Inflammatory macrophage treated with lipopolysaccharide for 4 hours (primary cell): ENCODE measurements at places on chromosomes 1 and 21.
A peak's percentile ranks its signal among the peaks of the same experiment; 100 is the strongest.

DNA sequence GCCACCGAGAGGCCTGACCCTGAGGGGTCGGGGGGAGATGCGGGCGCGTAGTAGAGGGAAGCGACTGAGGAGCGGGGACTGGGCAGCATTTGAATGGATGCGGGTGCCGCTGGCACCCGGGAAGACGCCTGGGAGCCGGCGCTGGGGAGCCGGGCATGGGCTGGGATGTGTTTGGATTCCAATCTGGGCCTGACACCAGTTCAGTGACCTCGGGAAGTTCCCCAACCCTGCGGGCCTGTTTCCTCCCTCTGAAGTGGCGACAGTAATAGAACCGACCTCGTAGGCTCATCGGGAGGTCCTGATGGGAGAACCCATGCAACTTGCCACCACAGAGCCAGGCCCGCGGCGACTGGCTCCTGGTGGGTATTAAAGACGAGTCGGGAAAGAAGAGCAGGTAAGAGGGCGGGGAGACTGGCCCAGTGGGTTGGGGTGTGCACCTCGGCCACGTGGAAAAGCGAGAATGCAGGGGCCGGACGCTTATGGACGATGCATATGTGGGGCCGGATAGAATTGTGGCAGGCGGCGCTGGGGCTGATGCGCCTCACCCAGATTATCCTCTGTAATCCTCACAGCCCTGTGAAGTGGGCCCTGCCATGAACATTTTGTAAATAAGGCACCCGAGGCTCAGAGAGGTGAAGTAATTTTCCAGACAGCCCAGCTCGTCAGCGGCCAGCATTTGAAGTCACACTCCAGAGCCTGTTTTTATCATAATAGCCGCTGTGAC is 105.8 kb downstream of the SLC16A1 start:
- no peak for DNase-seq

DNA sequence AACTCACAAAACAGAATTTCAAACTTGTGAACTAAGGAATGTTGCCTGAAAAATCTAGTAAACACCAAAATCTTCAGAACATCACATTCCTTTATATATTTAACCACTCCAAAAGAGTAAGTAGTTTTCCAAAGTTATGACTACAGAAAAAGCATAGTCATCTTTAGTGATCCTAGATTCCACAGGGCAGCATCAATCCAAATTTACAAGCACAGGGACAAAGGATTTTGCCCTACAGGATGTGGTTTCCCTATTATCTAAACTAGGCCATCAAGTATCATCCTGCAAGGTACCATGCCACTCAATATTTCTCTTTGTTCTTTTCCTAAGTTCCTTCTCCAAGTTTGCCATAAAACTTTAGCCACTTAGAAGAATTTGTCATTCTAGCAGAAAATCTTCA is 33.0 kb downstream of the COP1 start:
- no peak for DNase-seq

DNA sequence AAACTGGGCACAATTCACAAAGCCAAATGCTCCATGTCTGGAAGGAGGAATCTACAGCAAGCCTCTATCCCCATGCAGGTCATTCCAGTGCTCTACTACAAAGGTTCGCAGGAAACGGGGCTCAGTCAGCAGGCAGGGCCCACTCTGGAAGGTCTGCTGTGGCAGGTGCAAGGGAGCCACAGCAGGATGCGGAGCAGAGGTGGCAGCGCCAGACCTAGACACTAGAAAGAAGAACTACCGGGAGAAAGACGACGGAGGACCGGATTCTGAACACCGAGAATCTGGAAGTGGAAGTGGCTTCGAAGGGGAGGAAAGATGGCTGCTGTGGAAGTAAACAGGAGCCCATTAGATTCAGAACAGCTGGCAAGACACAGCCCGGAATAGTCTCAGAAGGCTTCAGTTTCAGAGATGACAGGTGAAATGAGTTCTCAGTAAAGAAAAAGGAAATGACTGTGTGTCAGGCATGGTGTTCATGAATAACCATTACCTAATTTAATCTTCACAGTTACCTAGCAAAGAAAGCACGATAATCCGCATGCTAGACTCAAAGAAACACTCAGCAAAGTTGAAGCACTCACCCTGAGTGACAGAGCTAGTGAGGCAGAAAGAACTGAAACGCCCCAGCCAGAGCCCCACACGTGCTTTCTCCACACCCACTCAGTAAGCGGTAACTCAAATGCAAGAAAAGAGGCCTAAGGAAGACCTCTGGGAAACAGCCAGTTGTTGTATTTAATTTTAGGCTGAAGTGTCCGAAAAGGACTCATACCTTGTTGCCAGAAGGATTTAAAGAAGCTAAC is 21.4 kb downstream of the SETD4 start:
- DNase-seq, result no peak

GRCh38 chr1:184514447-184514846 is 127.6 kb downstream of the C1orf21 start:
- peak; percentile 22 for DNase-seq

DNA sequence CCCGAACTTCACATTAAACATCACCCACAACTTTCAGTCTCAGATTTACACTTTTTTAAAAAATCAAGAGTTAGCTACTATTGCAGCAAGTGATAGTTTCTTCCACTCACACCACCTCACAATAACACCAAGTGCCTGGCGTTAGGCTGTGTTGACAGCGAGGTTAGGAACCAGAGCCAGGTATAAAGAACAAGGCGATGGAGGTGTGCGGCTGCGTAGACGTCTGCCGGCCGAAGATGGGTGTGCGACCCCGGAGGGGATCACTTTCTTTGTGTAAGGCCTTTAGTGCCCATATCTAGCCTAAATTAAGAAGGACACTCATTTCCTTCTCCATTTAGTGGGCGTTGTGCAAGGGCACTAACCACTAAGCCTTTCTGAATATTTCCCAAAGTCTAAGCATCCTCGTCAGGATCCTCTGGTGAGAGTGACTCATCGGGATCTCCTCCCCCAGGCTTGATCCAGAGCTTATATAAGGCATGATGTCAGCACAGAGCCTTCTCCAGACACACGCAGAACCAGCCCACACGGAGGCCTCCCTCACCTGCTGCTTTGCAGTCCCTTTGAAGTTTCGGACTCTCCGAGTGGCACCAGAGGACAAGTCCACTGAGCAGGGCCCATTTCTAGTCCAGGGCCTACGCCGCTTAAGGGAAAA is 11.8 kb downstream of the NHLH2 start:
- peak; percentile 93 for DNase-seq

DNA sequence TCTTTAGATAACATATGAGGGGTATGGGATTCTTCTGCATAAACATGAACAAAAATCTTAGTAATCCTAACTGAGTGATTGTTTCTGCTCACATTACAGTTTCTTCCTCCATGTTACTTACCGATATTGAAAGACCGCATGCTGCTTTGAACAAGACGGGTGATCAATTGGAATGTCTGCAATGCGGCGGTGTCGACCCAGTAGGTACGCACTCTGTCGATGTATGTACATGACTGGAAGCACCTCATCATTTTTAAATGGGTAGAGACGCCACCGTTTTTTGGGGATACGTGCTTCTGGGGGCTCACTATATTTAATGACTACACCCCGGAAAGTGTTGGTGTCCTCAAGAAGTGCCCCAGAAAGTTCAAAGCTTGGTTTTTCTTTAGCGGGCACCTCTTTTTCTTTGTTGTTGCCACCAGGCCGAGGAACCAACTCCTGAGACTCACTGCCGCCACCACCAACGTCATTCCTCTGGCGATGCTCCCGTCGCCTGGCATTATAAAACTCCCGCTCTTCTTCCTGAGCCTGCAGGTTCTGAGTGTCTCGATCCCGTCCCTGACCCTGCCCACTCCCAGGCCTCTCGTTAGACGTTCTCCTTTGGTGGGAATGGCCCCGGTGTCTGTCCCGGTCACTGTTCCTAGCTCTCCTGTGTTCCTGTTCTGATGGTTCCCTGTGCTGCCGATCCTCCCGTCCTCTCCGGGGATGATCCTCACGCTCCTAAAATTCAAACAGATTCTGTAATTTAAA is 13.9 kb downstream of the SNIP1 start:
- DNase-seq, result no peak

DNA sequence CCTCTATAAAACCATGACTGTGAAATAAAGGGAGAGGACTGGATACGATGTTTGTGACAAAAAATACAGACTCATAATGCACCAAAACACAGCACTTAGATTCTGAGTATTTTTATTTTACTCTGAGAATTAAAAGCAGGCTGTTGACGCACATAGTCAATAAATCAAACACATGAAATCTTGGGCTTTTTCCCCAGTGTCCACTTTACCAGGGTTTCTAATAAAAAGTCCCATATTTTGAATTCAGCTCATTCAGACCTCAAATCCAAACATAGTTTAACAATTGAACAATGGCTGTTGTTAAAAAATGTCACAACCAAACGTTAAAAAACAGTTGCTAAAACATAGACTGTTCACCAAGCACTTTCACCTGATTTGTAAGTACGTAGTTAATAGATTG is 553.4 kb downstream of the LTN1 start:
- no peak for DNase-seq

DNA sequence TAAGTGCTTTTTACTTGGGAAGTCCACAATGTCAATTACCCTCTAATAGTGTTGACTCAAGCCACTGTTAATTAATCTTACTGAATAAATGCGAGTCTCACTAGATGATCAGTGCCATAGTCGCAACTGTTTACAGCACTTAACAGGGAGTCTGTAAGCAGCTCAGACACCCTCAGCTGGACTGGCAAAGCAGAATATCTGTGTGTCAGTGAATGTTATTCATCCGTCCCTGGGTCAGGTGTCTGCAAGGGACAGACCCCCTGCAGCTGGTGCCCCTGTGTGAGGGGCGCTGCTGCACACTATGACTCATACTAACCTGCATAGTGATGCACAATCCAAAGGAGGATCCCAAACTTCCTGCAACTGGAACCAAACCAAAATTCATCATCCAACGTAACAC is 306.5 kb downstream of the HHIPL2 start:
- DNase-seq, result no peak

- no peak for DNase-seq
Measured at GRCh38 chr1:46218443-46218842, 15.3 kb downstream of the LURAP1 start.

DNA sequence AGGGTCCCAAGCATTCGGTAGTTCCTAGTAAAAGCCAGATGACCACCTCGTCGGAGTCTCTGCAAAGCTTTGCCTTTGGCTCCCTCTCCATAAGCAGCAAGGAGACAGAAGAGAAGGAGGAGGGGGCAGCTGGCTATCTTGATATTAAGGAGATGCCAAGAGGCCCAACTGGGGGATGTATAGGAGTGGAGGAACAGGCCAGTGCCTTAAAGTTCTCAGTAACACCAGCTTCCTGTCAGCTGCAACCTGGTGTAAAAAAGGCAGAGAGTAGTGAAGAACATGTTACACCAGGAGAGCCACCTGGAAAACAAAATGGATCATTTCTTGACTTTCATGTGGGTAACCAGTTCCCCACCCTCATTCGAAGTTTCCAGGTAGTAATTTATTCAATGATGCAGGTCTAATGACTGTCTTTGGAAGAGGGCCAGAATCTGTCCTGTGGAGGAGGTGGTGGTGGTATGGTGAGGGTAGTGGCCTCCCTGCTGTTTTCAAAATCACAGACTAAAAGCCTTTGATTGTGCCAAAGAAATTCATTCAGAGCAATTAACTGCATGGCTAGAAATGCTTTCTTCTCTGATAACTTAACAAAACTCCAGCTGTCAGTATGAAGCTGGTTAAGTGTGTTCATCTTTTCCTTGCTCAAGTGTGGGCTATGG is 27.3 kb downstream of the TMEM200B start:
- no peak for DNase-seq
